ENCODE measurements at places on chromosomes 3 and 15. TPM values are rescaled to one million over a fixed set of nuclear protein-coding genes. Genes with fewer than 3 reads are reported as not detected.

- DNase-seq: no peak
These were observed 77.7 kb upstream of the NUDT16 start for GRCh38 chr3:131303848-131304247.

GRCh38 chr3:108407886-108408285 is 102.5 kb downstream of the MYH15 start:
- DNase-seq: peak; percentile 49

GRCh38 chr15:78567531-78567930 is 2.2 kb downstream of the CHRNA5 start:
- no peak for DNase-seq

GRCh38 chr3:124229420-124229819 is 237.5 kb upstream of the ROPN1 start:
- DNase-seq: no peak

GRCh38 chr3:108292905-108293328 is 3.4 kb upstream of the HHLA2 start:
- DNase-seq: no peak

- no peak for DNase-seq
These were observed 610.5 kb upstream of the ZNF385D start for GRCh38 chr3:22361521-22361920.

DNA sequence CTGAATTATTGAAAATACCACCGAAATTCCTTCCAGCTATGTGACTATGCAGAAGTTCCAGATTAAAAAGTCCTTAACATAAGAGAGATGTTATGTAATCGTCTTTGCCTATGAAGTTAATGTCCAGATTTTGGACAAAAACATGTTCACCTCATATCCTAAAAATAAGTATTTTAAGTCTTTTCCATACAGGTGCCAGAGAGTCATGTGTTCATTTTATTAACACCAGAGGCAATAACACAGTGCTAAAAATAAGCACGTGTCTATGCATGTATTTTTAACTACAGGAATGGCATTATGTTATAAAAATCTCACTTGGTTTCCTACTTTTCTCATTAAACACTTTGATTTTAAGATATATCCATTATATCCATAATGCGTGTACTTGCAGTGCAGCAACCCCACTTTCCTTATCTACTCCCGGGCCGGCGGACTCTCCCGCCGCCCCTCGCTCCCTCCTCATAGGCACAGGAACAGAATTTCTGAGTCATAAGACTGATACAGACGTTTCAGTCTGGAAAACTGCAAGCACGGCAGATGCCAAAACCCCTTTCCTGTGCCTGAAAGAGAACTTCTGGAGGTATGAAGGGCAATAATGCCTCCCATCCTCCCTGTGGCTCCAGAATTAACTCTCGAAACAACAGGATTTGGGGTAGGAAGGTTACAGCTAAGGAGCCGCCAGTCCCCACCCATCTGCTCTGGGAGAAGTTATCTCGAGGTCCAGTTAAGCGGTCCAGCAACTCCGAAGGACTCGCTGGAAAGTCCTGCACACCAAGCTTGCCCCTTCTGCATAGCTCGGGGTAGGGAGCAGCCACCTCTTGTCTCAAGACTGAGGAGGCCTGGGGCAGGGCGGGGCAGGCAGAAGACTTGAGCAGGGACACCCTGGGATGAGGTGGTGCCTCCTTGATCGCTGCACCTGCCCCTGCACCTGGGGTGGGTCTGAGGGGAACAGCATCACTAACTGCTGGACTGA is 22.3 kb upstream of the PSTPIP1 start:
- peak; percentile 24 for DNase-seq

DNA sequence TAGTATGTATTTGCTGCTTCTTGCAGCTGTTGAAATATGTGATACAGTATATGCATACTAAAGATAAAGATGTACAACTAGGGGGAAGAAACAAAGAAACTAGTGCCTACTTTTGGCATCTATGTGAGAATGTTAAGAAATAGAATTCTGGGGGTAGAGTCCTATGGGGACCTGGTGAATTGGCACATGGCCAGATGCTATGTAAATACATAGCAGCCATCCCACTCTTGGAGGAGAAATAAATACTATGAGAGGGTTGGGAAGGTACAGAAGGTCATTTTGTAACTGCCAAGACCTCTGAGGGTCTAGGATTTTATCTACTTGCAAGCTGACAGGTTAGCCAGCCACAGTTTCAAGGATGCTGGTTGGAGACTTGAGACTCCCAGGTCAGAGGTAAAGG is 298.3 kb upstream of the TBL1XR1 start:
- DNase-seq: no peak

DNA sequence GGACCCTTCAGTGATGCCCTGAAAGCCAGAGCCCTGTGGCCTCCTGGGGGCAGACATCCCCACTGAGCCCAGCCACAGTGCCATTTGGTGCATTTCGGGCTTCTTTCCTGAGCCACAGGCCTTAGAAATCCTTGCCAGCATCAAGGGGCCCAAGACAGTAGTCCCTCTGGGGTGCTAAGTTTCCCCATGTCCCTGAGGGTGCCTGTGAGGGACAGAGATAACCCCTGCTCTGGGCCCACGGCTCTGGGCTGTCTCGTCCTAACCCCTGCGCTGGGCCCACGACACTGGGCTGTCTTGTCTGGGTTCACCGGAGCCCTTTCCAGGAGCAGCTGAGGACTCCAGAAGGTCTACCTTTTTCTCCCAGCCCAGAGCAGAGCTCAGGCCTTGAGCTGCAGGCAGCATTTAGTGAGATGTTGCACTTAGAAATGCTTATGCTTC is 45.1 kb upstream of the FGD5 start:
- no peak for DNase-seq

- DNase-seq: no peak
These were observed 32.3 kb upstream of the SYNPR start for GRCh38 chr3:63245726-63246241.

GRCh38 chr15:58119016-58119415 is 19.2 kb upstream of the AQP9 start:
- no peak for DNase-seq

DNA sequence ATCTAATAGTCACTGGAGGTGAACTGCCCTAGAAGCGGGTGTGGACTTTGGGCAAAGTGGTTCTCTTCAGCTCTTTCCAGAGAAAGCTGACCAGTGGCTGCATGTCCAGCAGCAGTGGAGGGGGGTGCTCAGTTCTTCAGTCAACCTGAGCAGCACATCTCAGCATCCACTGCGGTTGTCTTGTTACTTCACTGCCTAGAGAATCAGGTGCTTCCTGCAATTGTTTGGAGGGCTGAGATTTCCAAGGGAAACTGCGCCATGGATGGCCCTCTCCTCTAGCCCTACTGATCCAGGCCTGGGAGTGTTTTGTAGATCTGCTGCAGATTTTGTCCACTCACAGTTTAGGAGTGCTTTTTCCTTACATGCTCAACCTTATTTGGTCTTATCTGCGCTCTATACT is 65.6 kb upstream of the CFAP161 start:
- DNase-seq: no peak

DNA sequence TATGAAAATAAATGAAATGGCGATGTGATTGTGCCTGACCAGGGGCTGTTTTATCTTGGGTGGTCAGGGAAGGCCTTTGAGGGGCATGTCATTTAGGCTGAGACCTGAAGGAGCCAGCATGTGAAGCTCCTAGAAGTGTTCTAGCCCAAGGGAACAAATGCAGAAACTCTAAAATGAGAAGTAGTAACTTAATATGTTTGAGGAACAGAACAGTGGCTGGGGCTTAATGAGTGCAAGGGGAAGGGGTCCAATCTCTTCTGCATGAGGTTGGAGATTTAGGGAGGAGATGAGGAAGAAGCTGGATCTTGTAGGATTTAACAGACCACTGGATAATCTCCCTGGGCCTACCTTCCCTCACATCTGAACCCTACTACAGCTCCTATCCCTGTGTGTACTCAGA is 110.5 kb downstream of the AKAP13 start:
- DNase-seq: no peak

DNA sequence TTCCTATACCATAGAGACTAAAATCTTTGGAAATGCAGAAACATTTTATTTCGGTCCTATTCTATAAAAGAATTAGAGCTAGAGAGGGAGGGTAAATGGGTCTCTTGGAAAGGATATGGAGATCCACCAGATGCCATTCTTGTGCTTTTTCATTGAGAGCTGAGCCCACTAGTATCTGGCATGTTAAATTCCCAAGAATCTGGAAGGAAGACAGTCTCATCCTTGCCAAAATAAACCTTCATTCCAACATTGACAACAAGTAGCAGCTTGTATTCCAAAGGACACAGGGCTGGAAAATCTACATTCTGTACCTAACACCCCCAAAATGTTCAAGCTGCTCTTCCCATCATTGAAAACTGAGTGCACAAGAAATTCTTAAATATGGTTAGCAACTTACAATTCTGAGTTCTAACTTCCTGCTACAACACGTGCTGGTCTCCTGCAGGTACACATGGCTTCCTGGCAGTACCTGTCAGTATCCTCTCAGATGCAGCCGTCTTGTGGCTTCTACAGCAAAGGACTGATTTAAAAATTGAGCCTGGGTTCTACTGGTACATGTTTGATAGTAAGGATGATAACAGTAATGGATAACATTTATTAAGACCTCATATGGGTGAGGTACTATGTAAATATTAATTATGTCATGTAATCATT is 348.1 kb downstream of the SV2B start:
- no peak for DNase-seq

- DNase-seq: no peak
These were observed 338.1 kb downstream of the EFHB start for GRCh38 chr3:19595884-19596283.

DNA sequence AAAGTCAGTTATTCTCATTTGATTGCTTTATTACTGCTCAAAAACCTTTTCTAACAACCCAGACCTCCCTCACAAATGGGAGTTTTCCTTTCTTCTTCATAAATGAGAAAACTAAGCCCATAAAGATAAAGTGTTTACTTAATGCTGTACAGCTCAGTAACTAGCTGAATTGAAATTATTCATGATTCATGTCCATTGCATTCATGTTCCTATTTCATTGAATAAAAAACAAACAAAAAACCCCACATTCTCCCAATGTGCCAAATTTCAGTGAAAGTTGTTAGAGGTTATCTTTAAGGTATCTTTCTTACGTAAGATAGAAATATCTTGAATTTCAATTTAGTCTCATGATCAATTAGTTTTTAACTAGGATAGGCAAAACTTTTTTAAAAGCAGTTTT is 2.8 kb downstream of the PLSCR2 start:
- DNase-seq: no peak

The TP63 gene
- polyA plus RNA-seq: 2.3 TPM

The SYNM gene
- polyA plus RNA-seq: 5.3 TPM

The CACNA2D2 gene
- polyA plus RNA-seq: 102 TPM

The PLA2G4E gene
- polyA plus RNA-seq: 0.38 TPM

The KCNAB1 gene
- polyA plus RNA-seq: 0.61 TPM

Measured in lung (tissue), 17 donors.